ENCODE measurements at places on chromosomes 1 and 21.

- DNase-seq: no peak
Observed at GRCh38 chr21:42777064-42777756, 102.1 kb downstream of the WDR4 start.

- DNase-seq: no peak
Observed at GRCh38 chr1:235720544-235720943, 71.0 kb upstream of the GNG4 start.

DNA sequence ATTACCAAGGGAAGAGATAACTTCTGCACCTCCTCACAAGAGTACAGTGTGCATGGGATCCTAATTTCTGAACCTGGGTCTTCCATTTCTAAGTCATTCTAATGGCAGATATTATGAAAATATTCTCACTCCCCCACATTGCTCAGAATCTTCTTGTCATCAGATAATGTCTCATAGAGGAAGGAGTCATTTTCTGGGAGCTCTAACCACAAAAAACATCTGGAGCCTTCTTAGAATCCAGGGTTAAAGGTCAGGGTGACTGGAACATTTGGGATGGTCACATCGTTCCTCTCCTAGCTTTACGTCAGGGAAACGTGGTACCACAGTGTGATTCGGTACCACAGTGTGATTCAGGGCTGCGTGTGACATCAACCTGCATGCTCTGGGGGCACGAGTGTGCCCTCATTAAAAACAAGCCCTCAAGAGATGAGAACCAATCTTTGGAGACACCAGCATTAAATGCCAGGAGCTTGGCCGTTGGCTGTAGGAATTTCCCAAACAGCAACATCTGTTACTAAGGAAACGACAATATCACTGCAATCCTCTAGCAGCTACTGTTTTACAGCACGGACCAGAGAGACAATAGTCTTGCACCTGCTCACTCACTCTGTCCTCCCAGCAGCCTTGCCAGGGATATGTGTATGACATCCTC, 179.1 kb downstream of the PSMG1 start:
- DNase-seq: no peak

GRCh38 chr1:222896630-222897526, 82.0 kb downstream of the DISP1 start:
- no peak for DNase-seq

DNA sequence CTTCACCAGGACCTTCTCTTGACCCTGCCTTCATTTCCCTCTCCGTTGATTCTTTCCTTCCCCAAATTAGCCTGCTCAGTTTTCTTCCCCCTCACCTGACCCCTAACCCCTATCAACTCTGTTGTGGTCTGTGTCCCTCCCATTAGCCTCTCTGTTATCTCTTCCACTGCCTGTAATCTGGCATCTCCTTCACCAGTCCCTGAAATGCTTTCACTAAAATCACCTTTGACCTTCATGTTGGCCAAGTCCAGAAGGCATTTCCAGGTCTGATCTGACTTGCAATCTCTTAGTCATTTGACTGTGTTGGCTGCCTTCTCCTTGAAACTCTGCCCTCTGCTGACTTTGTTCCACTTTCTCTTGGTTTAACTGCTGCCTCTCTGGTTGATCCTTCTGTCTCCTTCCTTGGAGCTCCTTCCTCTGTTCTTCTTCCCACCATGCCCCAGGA, 28.2 kb downstream of the ATP8B2 start:
- DNase-seq: no peak

DNA sequence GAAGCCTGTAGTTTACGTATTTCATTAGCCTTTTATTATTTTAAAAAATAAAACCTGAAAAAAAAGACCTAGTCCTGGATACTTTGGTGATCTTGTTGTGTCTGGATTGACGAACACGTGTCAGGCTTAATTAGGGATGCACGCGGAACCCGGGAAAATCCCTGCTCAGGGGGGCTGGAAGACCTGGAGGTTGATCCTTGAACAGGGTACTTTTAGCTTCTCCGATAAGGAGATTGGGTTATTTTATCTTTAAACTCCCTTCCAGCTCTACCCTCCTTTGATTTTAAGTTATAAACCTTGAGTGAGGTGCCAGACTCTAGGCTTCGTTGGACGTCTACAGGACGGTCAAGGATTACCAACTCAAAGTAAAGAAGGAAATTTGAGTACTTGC, 552 bp upstream of the ZNF691 start:
- no peak for DNase-seq

DNA sequence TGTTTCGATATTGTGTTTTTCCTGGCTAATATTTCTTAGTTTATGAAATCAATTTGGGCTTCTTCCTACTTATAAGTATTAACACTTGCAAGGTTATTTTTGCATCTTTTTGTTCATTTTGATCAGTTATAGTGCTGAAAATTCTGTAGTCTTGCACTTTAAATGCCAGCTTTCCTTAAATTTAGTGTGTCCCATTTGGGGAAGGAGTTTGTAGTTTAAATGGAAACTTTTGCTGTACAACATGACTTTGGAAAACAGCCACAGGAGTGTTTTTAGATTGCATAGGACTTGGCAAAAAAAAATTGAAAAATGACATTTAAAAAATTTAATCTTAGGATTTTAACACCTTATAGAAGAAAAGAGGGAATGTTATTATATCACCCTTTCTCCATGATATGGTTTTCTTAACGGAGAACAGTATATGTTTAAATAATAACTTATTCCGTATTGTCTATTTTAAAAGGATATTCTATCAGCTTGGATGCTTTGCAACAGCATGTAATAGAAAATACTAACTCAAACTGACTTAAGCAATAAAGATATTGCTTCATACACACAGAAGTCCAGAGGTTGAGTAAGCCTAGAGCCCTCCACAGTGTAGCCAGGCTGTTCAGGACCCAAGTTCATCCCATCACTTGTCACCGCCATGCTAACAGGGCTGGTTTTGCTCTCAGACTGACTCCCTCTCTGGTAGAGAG, 53.8 kb downstream of the LYPLAL1 start:
- DNase-seq: no peak

DNA sequence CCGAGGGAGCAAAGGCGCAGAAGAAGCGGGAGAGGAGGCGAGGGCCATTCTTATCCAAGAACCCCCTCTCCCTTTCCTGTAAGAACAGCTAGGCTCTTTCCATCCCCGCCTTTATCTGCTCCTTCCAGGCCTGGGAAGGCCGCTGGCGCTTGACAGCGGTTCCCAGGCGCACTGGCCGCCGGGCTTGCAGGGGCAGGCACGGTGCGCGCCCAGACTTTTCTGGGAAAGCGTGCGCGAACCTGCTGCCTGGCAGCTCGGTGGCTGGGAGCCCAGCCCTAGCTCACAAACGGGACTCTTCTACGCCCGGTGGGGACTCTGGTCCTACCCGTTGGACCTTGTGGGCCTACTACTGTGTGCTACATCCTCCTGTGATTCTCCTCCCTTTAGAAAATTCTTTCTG, 8.8 kb upstream of the IFNLR1 start:
- DNase-seq: no peak

DNA sequence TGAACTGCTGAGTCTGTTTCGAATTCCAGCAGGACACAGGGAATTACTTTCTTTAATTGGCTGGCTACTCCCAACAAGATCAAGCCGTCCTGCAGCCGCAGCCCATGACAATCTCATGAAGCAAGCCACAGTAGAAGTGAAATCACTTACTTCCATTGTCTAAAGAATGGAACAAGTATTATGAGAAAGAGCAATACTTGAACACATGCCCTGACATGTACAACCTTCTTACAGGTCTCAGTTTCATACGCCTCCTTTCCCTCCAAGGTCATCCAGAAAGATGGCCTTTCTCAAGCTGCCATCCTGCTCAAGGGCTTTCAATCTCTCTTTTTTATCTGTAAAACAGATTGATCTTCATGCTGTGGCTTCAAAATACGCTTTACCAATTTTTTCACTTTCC, 85.1 kb downstream of the PCSK9 start:
- no peak for DNase-seq
